Kidney glomerular epithelial cell (primary cell): ENCODE measurements at places on chromosomes 1 and 21.

DNA sequence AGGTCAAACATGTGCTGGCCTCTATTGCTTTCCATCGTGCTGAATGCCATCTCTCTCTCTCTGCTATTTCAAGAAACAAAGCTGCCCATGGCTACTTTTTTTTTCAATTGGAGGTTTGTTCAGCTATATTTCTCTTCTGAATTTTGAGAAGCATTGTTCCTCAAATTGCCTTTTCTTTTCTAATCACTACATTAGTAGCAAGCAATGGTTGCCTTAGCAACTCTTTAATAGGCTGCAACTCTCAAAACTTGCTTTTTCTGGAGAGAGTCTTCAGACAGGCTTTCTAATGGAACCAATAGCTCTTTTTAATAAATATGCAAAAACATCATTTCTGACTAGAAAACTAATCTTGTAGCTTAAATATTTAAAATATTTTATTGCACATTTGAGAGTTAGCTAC lies 439.0 kb downstream of the LRRIQ3 start:
- no peak for DNase-seq

- DNase-seq, result no peak
Observed at GRCh38 chr1:44576456-44577150, 97.7 kb downstream of the TMEM53 start.

DNA sequence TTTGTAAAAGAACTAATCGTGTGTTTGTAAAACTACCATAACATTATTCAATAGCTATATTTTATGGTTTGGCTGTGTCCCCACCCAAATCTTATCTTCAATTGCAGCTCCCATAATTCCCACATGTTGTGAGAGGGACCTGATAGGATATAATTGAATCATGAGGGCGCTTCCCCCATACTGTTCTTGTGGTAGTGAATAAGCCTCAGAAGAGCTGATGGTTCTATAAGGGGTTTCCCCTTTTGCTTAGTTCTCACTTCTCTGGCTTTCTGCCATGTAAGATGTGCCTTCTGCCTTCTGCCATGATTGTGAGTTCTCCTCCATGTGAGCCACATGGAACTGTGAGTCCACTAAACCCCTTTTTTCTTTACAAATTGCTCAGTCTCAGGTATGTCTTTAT lies 1372.3 kb downstream of the AMY1C start:
- no peak for DNase-seq

- DNase-seq, result no peak
Observed at GRCh38 chr1:70892930-70893329, 154.7 kb downstream of the PTGER3 start.

- no peak for DNase-seq
Observed at GRCh38 chr21:44477712-44478111, 22.4 kb downstream of the LRRC3 start.

- DNase-seq, result no peak
Observed at GRCh38 chr1:27405074-27405473, 12.7 kb downstream of the GPR3 start.

- peak; percentile 4 for DNase-seq
Observed at GRCh38 chr21:45970674-45971615, 10.6 kb upstream of the COL6A1 start.

- DNase-seq, result no peak
Observed at GRCh38 chr1:187433598-187433997, 604.8 kb downstream of the PLA2G4A start.
